NCI-H187 (cell line): ENCODE measurements at places on chromosomes 1 and 21.

DNA sequence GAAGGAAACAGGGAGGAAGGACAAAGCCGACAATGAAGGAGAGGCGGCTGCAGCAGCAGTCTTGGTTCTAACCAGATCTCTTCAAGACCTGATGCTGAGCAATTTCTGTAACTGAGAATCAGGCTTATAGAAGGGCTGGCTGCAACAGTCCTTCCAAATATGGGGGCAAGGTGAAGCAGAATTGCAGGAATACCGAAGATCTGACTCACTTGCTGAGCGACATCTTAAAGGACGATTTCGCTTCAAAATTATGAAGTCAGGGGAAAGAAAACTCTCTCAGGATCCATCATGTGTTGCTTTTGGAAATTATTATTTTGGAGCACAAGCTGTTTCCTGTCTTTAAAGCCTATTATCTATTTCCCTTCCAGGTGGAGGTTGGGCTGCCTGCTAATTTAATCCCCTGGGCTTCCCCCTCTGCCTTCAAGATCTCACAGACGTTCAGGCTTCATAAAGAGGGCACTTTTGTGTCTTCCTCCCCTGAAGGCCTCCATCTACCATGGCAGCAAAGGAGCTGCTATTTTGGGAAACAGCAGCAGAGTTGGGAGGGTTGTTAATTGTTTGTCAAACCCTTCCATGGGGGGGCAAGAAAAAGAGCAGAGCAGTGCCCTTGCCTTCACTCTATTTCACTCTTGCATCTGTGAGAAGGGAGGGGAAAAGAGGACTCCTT lies 10.8 kb upstream of the IER5 start:
- DNase-seq, result no peak

- DNase-seq, result no peak
Measured at GRCh38 chr1:3727042-3727824, 25.0 kb upstream of the CCDC27 start.

DNA sequence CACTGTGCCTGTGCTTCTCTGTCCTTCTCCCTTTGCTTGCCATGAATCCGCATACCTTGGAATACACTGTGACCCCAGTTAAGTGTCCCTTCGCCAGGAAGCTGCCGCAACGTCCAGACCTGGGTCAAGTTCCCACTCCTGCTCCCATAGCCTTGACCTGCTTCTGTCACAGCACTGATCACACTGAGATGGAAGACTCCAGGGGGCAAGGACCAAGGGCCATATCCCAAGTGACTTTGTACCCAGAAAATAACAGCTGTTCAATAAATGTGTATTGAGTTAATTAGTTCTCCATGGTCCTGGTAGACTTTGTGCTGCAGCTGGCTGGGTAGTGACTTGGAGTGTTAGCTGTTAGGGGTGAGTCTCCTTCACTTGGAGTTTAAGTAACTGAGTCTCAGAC lies 25.8 kb downstream of the SLC5A9 start:
- DNase-seq, result no peak

DNA sequence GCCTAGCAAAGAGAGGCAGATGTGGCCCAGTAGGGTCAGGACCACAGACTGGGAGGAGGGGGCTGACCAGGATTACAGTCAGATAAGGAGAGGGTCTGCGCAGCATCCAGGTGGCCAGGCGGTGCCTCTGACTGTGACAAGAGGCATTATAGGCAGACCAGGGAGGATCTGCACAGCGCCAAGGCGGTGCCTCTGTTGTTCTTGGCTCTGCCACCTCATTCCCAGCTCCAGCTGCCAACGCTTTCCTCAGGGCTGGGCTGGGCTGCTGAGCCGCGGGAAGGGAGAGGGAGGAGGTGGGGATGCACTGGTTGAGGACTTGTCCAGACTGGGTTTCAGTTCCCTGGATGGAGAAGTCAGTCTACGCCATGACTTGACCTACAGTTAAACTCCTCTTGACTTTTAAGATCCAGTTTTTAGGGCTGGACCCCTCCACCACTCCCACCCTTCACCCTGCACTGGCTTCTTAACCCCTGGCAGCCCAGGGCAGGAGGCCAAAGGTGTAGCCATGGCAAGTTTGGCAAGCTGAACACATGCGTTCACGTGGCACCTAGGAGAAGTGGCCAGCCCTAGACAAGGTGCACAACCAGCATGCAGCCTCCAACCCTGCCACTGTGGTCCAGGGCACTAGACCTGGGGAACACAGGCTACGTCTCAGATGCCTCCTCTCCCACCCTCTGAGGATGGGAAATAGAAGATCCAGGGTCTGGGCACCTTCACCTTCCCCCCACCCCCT lies 4.5 kb upstream of the CRABP2 start:
- no peak for DNase-seq

DNA sequence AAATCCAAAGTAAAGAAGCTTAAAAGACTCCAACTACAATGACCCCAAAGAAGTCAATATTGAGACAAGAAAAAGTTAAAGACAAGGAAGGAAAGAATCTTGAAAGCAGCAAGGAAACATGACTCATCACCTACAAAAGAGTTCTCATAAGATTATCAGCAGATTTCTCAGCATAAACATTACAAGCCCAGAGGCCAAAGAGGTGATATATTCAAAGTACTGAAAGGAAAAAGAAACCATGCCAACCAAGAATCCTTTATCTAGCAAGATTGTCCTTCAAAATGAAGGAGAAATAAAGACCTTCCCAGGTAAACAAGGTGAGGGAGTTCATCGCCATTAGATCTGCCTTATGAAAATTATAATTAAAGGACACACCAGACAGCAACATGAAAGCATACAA lies 49.8 kb downstream of the CSMD2 start:
- DNase-seq, result no peak

GRCh38 chr1:224683936-224684335 lies 67.8 kb downstream of the CNIH3 start:
- DNase-seq, result no peak

GRCh38 chr21:15870819-15871218 lies 141.0 kb downstream of the USP25 start:
- no peak for DNase-seq

DNA sequence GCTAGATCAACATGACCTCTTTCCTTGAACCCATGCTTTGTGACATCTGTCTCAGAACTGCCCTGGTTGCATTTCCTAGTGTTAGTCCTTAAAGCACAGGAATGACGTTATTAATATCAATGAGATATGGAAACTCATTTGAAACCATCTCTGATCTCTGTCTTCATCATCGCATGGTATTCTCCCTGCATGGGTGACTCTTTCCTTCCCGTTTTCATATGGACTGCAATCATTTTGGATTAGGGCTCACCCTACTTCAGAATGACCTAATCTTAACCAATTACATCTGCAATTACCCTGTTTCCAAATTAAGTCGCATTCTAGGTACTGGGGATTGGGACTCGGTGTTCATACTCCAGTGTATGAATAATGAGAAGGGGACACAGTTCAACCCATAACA lies 41.7 kb upstream of the DISC1 start:
- DNase-seq, result no peak

DNA sequence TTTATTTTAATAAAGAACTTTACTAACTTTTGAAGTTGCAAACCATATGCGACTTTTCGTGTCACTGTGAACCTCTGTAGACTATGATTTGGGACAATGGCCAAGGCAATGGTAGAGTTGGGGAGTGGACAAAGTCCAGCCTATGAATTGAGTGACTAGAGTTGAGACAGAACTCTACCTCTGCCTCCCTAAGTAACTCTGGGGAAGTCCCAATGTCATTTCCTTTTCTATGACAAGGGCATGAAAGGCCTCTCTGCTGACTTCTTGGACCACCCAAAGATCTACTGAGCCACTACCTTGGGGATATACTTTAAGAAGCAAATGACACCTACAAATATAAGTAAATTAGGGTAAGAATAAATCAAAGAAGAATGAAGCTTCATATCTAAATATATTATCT lies 19.3 kb downstream of the BEND5 start:
- no peak for DNase-seq

DNA sequence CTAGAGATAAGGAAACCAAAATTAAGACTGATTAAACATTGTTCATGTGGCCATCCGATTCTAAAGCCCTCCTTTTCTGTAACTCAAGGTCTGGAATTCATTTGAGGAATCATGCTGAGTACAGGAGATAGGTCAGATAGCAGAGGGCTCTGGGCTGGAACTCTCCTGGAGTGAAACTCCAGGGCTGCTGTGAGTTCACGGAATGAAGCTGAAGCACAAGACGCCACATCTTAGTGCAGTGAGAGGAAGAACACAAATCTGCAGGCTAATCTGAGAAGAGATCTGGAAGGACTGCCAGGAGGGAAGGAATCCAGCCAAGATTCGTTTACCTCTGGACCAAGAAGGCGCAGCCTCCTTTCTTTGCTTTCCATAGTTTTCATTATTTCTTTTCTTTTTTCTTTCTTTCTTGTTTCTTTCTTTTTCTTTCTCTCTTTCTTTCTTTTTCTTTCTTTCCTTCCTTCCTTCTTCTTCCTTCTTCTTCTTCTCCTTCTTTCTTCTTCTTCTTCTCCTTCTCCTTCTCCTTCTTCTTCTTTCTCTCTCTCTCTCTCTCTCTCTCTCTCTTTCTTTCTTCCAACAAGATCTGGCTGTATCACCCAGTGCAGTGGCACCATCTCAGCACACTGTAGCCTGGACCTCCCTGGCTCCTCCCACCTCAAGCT lies 74.8 kb upstream of the ATP1B1 start:
- no peak for DNase-seq

- no peak for DNase-seq
Measured at GRCh38 chr1:247373721-247374141, 42.1 kb upstream of the ZNF496 start.

DNA sequence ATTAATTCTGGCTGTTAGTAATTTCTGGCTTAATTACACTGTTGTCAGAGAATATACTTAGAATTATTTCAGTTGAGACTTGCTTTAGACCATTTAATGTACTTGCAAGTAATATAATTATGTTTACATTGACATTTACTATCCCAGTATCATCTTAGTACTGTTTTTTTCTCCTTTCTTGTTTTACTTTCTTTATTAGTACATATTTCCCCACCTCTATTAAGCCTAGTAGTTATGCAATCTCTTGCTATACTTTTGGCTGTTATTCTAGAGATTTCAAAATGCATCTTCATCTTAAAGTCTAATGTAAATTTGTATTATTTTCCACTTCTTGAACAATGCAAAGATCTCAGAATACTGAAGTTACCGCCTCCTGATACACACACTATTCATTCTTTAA lies 24.4 kb downstream of the BRWD1 start:
- DNase-seq, result no peak

DNA sequence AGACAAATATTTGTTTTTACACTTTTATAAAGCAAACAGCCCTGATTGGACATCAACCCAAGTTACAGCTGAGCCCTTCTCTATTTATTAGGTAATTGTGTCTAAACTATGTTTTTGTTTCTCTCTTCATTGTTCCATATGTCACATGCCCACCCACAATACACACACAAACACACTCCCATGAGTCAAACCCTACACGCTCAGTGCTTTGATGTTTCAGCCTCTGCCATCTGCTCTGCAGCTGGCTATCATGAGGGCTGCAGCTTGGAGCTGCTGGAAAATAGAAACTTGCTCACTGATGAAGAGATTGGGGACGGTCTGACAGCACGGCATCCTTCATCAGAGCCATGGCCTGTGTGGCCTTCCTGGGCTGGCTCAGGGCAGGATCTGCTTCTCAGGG lies 41.7 kb downstream of the PSMG1 start:
- no peak for DNase-seq

DNA sequence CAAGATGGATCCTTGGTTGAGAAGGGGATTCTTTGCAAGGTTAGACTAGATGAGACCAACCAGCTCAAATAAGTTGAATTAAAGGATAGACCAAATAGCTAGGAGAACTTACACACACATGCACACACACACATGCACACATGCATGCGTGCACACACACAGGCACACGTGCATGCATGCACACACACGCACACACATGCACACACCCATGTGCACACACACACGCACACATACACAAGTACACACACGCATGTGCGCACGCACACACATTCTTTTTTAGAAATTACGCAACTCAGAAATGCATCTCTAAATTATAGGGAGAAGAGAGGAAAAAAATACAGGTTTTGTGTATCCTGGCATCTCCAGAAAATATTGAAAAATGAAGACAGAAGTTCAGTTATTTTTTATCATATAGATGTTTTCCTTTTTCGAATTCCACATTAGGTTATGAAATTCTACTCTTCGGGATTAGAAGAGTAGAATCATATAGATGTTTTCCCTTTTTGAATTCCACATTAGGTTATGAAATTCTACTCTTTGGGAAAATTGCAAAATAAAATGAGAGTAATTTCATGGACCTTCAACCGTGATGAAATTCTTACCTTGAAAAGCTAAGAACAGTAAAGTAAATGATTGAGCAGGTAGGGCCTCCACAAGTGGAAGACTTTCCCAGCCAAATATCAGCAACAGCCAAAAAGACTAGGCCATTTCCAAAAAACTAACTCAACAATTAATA lies 243.2 kb upstream of the USP25 start:
- DNase-seq, result no peak

DNA sequence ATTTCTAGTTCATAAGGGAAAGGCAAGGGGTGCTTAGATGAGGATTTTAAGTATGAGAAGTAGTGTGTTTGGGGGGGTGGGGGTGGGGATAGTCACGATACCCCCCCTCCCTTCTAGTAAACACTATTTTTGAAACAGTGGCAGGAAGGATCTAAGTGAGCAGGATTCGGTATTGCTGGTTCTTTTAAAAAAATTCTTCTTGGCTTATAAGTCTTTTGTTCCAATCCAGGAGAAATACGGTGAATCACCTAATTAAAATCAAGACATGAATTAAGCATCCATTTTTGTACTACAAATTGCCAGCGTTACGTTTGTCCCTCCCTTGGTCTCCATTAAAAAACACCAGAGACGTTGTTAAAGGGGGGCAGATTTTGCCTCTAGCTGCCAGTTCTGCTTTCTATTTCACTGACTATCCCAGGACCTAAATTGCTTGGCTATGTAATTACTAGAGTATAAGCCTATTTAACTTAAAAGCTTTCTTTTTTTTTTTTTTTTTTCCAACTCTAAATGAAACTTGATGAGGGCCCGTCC lies 911 bp downstream of the LMO4 start:
- DNase-seq, result no peak

GRCh38 chr1:44571712-44572571 lies 102.3 kb downstream of the TMEM53 start:
- DNase-seq, result no peak

- DNase-seq, result no peak
Measured at GRCh38 chr21:33168886-33169285, 60.9 kb upstream of the IFNAR2 start.
